ENCODE measurements at places on chromosomes 4 and X.

DNA sequence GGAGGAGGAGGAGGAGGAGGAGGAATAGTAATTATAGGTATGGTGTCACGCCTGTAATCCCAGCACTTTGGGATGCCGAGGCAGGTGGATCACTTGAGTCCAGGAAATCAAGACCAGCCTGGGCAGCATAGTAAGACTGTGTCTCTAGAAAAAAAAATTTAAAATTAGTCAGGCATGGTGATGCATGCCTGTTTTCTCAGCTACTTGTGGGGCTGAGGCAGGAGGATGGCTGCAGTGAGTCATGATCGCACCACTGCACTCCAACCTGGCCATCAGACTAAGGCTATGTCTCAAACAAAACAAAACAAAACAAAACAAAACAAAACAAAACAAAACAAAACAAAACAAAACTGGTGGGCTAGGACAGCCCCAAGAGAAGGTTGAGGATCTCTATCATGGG lies 3.0 kb downstream of the STARD8 start:
- DNase-seq = no peak

DNA sequence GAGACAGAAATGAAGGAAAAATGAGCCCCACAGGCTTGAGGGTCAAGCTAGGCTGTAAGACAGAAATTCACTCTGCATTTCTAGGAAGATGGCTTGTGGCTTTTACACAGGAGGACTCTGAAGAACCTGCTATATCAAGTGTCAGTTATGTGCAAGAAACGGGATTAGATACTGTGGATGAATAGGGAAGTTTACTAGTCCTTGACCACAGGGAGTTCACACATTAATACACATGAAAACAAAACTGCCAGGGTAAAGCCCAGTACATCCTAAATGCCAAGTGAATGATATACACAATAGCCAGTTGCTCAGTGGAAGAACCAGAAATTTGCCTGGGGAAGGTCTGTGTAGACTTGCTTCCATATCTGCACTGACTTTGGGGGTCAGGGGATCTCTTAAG lies 53.5 kb downstream of the TMEM131L start:
- no peak for DNase-seq

- DNase-seq = no peak
Observed at GRCh38 chrX:66007851-66008250, 32.0 kb downstream of the VSIG4 start.

DNA sequence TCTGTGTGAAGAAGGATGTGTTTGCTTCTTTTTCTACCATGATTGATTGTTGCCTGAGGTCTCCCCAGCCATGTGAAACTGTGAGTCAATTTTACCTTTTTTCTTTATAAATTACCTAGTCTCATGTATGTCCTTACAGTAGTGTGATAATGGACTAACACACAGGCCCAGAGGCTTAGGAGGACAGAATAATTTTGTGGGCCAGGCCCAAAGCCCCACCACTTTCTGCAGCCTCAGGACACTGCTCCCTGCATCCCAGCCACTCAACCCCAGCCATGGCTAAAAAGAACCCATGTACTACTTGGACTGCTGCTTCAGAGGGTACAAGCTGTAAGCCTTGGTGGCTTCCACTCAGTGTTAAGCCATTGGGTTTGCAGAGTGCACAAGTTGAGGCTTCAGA lies 512.7 kb upstream of the CT83 start:
- DNase-seq = no peak

- DNase-seq = no peak
Observed at GRCh38 chrX:38807873-38808272, 6.6 kb downstream of the MID1IP1 start.

DNA sequence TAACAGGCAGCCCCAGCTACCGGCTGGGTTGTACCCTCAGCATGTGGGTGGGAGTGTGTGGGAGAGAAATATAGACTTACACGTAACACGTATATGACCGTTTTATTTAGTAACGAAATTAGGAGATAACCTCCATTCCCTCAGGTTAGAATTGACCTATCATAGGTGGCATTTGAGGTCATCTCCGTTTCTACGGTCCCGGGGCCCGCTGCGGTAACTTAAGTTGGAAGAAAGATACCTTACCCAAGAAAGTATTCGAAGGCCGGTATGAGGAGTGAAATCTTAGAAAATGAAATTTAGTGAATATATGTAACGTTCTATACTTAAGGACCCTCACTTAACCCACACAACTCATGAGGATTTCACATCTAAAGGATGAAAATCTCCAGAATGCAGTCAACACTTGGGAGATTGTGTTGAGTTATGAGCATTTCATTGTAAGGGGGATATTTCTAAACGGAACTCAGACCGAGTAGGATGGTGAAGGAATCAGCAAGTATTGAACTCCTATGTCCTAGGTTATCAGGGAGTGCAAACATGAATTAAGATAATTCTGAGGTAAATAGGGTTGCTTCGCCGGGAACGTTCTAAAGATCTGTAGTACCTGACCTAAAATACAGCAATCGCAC lies 891 bp downstream of the CISD2 start:
- DNase-seq = peak; percentile 49

DNA sequence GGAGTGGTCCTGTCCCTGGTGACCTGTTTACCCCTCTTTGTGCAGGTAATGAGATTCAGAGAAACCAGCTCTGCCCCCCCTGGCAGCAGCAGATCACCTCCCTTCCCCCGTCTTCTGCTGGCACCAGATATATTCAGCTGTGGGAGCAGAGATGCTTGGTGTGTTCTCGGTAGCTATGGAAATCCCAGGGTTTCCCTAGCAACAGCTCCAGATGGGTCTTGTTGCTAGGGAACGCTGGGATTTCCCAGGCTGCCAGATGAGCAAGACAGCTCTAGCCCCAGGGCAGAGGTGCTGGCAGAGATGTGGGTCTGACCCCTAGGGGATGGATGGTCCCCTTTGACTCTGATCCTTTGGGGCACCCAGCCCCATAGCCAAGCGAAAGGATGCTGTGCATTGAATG lies 20.2 kb downstream of the CETN2 start:
- no peak for DNase-seq

- DNase-seq = no peak
Observed at GRCh38 chr4:13928214-13928613, 300.7 kb upstream of the BOD1L1 start.

DNA sequence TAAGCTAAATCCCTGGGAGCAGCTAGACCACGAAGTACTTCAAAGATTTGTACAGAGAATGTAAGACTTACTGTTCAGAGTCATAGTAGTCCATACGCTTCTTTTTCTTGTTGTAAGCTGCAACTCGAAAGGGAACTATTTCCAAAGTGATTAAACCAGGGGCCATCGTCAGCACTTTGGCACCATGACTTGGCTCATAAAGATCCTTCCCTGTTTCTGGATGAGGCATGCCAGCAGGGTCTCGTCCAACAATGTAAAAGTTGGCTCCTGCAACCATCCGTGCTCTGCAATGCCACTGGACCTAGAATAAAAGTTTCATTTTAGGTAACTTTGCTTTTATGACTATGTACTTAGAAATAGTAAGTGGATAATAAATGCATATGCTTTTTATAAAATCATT lies 88.5 kb downstream of the PAPSS1 start:
- DNase-seq = no peak

DNA sequence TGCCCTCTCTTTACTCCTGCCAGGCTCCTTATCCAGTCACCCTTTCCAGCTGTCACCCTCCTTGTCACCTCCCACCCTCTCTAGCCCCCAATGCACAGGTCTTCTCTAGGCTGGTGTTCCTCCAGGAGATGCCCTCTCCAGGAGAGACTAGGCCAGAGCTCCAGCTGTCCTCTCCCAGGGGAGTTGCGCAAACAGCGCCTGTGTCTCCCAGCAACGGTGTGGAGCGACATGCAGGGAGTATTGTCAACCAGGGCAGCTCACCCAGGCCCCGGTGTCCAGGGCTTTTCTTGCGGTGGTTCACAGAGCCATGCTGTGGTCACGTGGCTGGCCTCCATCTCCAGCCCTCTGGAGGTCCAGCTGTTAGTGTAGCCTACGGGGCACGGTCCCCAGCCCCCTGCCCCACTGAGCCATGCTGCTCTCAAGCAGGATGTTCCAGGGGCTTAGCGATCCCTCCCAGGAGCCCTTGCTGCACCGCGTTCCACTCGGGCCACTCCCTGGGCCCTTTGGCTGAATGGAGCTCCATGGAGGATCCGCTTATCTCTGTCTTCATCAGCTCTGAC lies 34.8 kb downstream of the CCNQ start:
- DNase-seq = no peak

DNA sequence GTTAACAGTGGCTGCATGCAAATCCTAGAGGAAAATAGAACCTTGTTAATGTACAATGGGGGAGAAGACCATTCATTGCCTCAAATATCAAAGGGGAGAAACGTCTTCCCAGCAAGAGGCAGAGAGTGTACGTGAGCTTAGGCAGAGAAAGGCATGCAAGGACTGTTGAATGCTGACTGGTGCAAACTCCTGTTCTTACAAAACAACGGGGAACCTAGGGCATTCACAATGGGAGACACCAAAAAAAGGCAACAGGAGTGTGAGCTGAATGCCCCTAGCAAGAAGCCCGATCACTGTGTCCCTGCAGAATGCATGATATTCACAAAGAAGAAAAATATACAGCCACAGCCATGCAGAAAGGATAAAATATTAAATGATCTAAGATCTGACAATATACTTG lies 184.9 kb downstream of the NSUN7 start:
- DNase-seq = no peak

DNA sequence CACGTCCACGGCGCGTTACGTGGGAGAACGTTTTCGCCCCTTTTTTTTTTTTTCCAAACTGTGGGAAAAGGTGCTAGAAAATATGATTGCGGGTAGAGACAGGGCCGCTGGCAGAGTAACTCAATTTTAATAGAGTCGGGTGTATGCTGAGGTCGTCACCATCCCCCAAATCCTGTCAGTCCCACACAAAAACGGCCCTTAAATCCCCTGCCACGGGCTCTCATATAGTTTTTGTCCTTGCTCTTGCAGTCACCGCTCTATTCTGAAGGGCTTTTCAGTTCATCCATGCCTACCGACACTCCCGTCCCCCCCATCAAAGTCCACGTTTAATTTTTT lies 796 bp upstream of the MED14 start:
- no peak for DNase-seq

DNA sequence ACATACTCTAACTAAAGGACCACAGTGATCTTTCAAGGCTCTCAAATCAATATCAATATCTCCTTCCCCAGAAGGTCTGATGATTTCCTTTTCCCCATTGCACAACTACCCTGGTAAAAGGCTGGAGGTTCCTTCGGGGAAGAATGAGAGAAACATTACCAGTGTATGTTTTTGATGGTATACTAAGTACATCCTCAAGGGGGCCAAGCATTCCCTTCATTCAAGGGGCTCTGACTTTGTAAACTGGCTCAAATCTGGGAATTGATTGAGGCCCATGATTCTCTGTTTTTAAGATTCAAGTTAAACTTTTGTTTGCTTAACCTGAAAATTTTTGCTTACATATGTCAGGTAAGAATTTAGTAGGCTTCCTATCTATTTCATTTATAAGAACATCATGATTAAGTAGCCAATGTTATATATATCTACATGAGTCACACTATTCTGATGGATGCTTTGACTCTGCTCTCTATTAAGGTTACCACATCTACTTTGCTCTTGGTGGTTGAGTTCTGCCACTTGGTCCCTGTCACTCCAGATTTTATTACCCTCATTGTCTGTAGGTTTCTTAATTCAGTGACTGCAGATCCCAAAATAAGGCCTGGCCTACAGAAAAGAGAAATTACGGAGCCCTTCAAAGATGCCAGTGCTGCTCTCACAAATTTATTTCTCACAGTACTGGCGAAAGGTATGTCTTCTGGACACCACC lies 16.4 kb upstream of the GUCY1B1 start:
- DNase-seq = no peak

- DNase-seq = no peak
Observed at GRCh38 chrX:41952102-41952501, 28.7 kb upstream of the CASK start.

- DNase-seq = no peak
Observed at GRCh38 chrX:111719426-111720210, 38.6 kb downstream of the ALG13 start.

- no peak for DNase-seq
Observed at GRCh38 chr4:5200513-5200912, 149.2 kb downstream of the STK32B start.

DNA sequence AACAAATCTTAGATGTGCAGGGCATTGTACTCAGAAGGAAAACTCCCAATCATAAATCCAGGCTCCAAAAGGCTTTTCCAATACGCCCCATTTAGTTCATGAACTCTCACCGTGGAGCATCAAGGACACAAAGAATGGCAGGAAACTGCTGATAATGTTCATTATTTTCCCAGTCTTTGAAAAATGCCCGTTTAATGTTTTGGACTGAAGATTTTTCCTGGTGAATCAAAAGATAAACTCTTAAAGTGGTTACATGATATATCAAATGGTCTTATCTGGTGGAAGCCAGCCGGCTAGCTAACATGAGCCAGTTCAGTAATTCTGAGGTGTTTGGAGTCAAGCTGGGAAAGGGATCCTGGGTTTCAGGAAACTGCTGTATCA lies 62.1 kb upstream of the AP1S2 start:
- no peak for DNase-seq

GRCh38 chr4:151659601-151660364 lies 101.0 kb downstream of the GATB start:
- no peak for DNase-seq

GRCh38 chr4:1961563-1961962 lies 47.2 kb downstream of the NELFA start:
- DNase-seq = no peak

DNA sequence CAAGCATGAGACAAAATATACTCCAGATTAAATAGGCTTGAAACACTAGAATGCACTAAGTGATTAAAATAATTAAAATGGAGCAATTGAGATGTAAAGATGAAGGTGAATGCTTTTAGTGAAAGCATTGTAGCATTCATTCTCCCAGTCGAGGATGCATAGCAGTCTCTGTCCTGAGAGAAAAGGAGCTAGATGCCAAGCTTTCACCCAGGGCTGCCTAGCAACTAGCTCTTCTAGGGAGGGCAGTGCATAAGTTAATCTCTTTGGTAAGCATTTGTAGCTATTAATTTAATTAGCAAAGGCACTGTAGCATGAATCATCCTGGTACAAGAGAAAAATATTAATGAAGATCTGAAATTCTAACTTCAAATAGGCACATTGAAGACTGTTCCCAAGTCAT lies 1014.8 kb downstream of the C4orf33 start:
- no peak for DNase-seq

- DNase-seq = no peak
Observed at GRCh38 chr4:61320631-61321030, 120.5 kb downstream of the ADGRL3 start.

DNA sequence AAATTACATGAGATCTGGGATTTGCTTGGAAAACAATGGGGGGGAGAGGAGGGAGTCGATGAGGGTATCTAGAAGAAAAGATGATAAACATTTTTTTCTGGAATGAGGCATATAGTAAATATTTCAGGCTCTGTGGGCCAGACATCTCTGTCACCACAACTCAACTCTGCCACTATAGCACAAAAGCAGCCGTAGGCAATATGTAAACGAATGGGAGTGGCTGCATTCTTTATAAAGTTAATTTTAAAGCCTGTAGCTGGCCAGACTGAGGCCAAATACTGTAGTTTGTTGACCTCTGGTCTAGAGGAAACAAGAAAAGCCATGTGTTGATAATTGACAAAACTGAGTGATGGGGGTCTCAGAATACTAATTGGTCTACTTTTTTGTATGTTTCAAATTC lies 14.1 kb upstream of the TCEANC start:
- no peak for DNase-seq
